Natural killer cell treated with Interleukin-12 subunit alpha and Interleukin-12 subunit beta and Interleukin-15 and Interleukin-18, amount 100 ng/mL, for 72 hours (primary cell): ENCODE measurements at places on chromosomes 12 and 14. TPM values are rescaled to one million over a fixed set of nuclear protein-coding genes. Genes with fewer than 3 reads are reported as not detected.

The COCH gene
- total RNA-seq = 1.3 TPM

DNA sequence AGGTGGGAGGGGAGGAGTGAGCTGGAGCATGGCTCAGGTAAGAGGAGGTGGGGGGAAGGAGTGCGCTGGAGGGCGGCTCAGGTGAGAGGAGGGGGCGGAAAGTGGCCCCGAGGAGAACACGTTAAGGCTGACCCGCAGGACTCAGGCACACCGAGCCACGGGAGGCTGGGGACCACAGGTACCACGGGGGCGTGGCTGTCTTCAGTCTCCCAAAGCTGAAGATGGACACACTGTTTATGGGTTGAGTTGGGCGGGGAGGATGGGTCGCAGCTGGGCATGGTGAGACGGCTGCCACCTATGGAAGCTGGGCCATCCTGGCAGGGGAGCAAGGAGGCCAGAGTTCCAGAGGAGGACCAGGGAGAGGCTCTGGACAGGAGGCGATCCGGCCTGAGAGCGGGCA, 23.5 kb downstream of the UBR7 start:
- DNase-seq = no peak
- H3K27me3 ChIP-seq = peaks cover 26% of the 10 kb centered on the region
- no peaks in the 10 kb centered on the region for H3K4me1 ChIP-seq

- peaks cover 49% of the 10 kb centered on the region for H3K4me1 ChIP-seq
- DNase-seq = no peak
- no peak overlapping the region for H3K4me3 ChIP-seq
- H3K27ac ChIP-seq = peak overlapping the region; percentile 77
- H3K36me3 ChIP-seq = peaks cover 57% of the 10 kb centered on the region
These were observed 8.6 kb downstream of the NACA start for GRCh38 chr12:56716458-56716857.

The TAS2R31 gene
- 11.4 TPM for total RNA-seq

The ATXN2 gene
- 67.7 TPM for total RNA-seq

The MYF5 gene
- total RNA-seq = not detected

DNA sequence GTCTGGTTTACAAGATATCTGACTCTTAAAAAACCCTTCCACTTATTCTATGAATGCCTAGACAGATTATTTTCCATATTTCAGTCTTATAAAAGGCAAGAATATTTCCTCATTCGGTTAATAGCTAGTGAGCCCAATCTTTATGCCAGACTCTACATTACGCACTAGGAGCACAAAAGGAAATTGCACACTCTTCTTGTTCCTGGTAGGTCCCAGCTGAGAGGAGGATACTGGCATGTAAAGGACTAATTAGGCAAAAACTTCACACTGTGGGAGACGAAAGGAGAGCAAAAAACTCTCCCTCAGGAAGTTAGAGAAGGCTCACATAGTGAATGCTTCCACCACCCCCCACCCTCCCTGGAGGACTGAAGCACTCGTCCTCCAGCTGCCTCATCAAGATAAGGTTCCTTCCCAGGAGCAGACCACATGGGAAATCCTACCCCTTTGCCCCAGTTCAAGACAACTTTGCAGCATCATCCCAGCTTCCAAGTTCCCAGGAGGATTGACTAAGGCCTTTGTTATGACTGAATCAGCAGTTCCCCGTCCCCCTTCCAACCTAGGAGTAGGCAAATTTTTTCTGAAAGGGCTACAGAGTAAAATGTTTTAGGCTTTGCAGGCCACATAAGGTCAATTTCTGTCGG, 14.5 kb downstream of the CAPZA3 start:
- DNase-seq = no peak
- no peaks in the 10 kb centered on the region for H3K4me1 ChIP-seq
- no peaks in the 10 kb centered on the region for H3K36me3 ChIP-seq
- no peaks in the 10 kb centered on the region for H3K27me3 ChIP-seq
- no peak overlapping the region for H3K4me3 ChIP-seq

The CCND2 gene
- total RNA-seq = 1,190 TPM

The AKAP3 gene
- total RNA-seq = 0.86 TPM

DNA sequence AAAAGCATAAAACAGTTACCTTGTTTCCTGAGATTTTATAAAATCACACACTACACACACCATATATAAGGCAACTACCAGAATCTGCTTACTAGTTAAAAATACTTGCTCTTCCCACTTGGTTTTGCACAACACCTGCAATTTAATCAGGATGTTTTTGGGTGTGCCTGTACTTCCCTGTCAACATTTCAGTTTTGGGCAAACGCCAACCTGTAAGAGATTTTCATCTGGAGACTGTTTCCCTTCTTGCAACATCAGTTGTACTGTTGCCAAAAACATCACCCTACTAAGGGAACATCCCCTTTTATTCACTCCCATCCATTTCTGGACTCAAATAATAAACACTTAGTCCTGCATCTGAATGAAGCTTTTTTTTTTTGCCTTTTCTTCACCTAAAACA, 172.3 kb downstream of the DUSP6 start:
- peak overlapping the region; percentile 85 for H3K27ac ChIP-seq
- DNase-seq = no peak
- no peaks in the 10 kb centered on the region for H3K36me3 ChIP-seq
- peaks cover 26% of the 10 kb centered on the region for H3K4me1 ChIP-seq
- peak overlapping the region; percentile 30 for H3K4me3 ChIP-seq
- no peaks in the 10 kb centered on the region for H3K27me3 ChIP-seq

GRCh38 chr14:51516706-51517395, 134.9 kb upstream of the FRMD6 start:
- H3K36me3 ChIP-seq = no peaks in the 10 kb centered on the region
- H3K4me1 ChIP-seq = no peaks in the 10 kb centered on the region

DNA sequence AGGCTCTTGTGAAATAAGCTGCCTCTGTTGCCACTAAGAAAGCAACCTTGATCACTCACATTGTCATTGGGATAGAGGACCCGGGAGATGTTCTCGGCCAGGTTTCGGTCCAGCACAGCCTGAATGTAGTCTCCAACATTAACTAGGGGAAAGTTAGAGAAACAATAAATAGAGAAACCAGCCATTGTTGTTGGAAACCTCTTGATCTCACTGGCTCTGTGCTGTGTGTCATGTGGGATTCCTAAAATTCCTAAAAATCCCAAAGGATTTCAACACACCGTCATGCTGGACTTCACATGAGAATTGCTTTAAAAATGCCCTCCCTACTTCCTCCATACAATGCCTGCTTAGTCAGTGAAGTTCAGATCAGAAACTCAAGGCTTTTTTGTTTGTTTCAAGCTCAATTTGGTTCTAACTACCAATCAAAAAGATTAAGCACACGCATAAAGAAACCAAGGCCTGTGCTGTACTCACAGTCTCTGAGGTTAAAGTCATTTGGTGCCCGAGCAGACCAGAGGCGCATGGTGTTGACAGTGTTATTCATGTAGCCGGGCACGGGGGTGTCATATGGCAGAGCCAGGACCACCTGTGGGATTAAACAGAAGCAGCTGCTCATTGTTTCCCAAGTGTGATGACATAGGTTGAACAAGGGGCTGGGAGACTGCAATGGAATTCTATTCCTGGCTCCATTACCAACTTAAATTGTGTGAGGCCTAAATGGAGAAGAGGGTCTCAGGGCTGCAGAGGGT, 23.6 kb downstream of the PYGL start:
- peaks cover 30% of the 10 kb centered on the region for H3K27me3 ChIP-seq
- H3K4me3 ChIP-seq = no peak overlapping the region
- H3K4me1 ChIP-seq = no peaks in the 10 kb centered on the region
- DNase-seq = no peak

DNA sequence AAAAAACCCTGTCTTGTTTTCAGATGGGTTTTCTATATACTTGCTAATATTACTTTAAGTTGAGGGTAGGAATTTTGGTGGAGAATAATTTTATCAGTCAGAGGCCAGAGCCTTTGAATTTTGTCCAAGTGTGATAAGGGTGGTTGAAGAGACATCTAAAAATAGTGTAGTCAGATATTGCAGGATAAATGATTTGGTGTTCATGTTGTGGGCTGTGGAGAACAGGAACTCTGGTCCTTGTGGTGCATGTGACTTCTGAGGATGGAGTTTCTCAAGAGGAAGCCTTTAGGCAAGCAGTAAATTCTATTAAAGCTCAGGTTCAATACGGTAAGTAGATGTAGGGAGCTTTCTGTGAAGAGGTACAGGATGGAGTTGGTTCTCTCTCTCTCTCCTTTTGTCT, 2.8 kb downstream of the ADAM21 start:
- no peak overlapping the region for H3K4me3 ChIP-seq
- H3K4me1 ChIP-seq = no peaks in the 10 kb centered on the region
- H3K27ac ChIP-seq = no peak overlapping the region
- peaks cover 19% of the 10 kb centered on the region for H3K27me3 ChIP-seq

The TMEM132D gene
- not detected for total RNA-seq

The TNS2 gene
- 2.8 TPM for total RNA-seq

DNA sequence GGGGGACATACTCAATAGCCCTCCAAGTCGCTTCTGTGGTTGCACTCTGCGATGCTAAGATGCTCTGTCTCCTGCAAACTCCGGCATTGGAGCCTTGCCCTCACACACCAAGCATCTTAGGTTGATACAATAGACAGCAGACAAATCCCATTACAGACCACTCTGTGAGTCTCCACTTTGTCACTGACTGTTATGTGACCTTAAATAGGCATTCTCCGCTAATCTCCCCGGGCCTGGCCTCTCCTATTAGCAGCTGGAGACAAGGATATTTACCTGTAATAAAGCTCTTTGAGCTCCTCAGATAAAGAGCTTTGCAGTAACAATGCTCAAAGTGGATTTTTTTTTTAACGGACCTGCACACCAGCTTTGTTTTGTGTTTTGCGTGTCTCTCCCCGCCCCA, 479.7 kb upstream of the TBX3 start:
- DNase-seq = no peak
- H3K4me3 ChIP-seq = no peak overlapping the region
- H3K27ac ChIP-seq = no peak overlapping the region
- no peaks in the 10 kb centered on the region for H3K27me3 ChIP-seq

- DNase-seq = no peak
- H3K27me3 ChIP-seq = peaks cover 37% of the 10 kb centered on the region
- no peaks in the 10 kb centered on the region for H3K4me1 ChIP-seq
- H3K36me3 ChIP-seq = no peaks in the 10 kb centered on the region
- H3K27ac ChIP-seq = no peak overlapping the region
These were observed 103.6 kb downstream of the NTF3 start for GRCh38 chr12:5535541-5535940.

The P2RX7 gene
- 20.2 TPM for total RNA-seq

DNA sequence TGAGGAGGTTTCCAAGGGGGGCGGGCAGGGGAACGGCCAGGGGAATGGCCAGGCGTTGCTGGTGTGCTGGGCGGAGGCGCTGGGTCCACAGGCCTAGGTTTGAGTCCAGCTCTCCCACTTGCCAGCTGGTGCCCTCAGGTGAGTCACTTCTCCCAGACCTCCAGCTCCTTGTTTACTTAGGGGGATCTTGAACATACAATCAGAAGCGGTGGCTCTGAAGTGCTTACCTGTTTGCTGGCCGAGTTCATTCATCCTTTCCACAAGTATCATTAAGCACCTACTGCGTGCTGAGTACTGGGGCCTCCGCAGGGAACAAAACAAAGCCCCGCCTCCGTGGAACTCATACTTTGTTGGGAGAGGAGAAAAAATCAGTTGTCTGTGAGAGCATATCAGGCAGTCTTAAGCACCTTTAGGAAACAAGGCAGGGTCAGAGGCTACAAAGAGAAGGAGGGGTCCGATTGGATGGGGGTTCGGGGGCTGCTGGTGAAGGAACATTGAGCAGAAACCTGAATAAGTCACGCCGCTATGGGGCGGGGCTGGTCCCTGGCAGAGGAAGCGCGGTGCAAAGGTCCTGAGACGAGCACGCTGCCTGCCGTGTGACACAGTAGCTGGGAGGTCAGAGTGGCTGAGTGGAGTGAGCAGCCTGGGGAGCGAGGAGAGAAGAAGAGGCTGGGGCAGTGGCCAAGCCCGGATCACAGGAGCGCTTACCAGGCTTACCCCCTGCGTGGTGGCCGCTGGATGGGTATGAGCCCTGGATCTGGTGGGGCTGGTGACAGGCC, 15.1 kb downstream of the MVK start:
- H3K4me3 ChIP-seq = no peak overlapping the region
- DNase-seq = no peak
- no peaks in the 10 kb centered on the region for H3K27me3 ChIP-seq

DNA sequence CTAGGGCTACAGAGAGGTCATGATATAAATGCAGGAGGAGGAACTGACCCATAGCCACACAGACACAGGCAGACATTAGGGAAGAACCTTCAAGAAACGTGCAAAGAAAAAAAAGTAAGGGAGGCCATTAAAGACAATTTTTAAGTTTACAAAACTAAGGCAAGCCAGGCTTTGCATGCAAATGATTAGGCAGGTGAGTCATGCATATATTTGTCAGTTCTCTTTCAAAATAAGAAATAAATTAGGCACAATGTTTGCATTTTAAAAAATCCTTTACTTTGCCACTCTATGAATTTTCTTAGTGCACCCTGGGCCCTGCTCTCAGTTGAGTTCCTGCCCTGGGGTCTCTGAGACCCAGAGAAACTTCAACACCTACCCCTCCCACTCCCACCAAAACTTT, 75.0 kb downstream of the PRMT8 start:
- no peaks in the 10 kb centered on the region for H3K36me3 ChIP-seq
- H3K27me3 ChIP-seq = peaks cover 19% of the 10 kb centered on the region
- DNase-seq = no peak
- no peak overlapping the region for H3K27ac ChIP-seq

DNA sequence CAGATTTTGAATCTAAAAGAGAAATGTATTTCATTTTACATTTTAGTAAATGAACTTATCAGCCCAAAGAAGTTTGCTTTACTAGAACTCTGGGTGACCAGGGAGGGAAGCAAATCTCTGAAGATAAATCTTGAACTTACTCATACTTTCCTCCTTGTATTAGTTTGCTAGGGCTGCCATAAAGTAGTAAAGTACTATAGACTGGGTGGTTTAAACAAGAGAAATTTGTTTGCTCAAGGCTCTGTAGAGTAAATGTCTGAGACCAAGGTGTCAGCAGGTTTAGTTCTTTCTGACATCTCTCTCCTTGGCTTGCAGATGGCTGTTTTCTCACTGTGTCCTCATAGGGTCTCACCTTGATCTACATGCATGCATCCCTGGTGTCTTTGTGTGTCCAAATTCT, 926.0 kb downstream of the DIO2 start:
- peaks cover under 1% of the 10 kb centered on the region for H3K36me3 ChIP-seq
- H3K27ac ChIP-seq = no peak overlapping the region
- no peak for DNase-seq
- H3K4me3 ChIP-seq = no peak overlapping the region

- no peak for DNase-seq
- H3K27ac ChIP-seq = no peak overlapping the region
- H3K27me3 ChIP-seq = no peaks in the 10 kb centered on the region
These were observed 27.4 kb downstream of the PALS1 start for GRCh38 chr14:67268426-67269150.

GRCh38 chr14:31336646-31337045, 83.7 kb downstream of the HEATR5A start:
- no peak overlapping the region for H3K27ac ChIP-seq
- no peak overlapping the region for H3K4me3 ChIP-seq
- peaks cover 8% of the 10 kb centered on the region for H3K36me3 ChIP-seq
- H3K27me3 ChIP-seq = no peaks in the 10 kb centered on the region
- no peak for DNase-seq
